ENCODE measurements at places on chromosomes 1 and 21.

DNA sequence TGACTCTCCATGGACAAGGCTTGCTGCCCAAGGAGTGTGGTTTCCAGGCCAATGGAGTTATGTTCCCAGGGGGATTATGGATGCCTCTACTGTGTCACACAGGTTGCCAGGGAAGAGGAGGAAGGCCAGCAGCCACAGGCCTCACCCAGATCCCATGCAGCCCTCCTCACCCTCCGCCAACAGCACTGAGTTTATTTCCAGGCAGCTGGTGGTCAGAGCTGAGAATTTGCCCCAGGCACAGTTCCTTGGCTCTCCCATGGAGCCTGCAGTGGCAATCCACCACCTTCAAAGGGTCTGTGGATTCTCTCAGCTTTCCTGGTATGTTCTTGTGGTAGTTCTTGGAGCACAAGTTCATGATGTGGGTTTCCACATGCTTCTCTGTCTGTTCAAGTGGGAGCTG, 79.2 kb downstream of the NTNG1 start:
- peak; percentile 28 for DNase-seq

DNA sequence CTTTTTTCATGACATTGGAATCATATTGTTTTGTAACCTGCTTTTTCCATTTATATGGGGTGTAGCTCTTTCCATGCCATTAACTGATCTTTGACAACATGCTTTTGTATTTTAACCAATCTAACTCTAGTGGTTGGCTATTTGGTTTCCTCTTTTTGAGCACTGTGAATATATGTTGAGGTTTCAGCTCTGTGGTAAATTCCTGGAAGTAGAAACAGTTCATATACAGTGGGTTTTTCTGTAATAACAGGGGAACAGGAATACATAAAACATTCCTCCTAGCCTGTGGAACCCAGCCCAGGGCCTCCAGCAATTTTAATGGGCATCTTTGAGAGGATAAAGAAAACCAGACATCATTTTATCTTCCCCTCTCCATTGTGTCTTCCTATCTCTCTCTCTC, 17.4 kb downstream of the AZIN2 start:
- no peak for DNase-seq

- DNase-seq: peak; percentile 40
Observed at GRCh38 chr1:25082216-25082899, 149.9 kb downstream of the SYF2 start.

- no peak for DNase-seq
Observed at GRCh38 chr1:221200464-221200863, 321.2 kb downstream of the HLX start.

- DNase-seq: no peak
Observed at GRCh38 chr1:63843884-63844283, 70.1 kb downstream of the ROR1 start.

GRCh38 chr1:58451560-58452191, 94.8 kb downstream of the OMA1 start:
- no peak for DNase-seq

GRCh38 chr21:31502537-31503143, 156.9 kb upstream of the SOD1 start:
- DNase-seq: no peak

DNA sequence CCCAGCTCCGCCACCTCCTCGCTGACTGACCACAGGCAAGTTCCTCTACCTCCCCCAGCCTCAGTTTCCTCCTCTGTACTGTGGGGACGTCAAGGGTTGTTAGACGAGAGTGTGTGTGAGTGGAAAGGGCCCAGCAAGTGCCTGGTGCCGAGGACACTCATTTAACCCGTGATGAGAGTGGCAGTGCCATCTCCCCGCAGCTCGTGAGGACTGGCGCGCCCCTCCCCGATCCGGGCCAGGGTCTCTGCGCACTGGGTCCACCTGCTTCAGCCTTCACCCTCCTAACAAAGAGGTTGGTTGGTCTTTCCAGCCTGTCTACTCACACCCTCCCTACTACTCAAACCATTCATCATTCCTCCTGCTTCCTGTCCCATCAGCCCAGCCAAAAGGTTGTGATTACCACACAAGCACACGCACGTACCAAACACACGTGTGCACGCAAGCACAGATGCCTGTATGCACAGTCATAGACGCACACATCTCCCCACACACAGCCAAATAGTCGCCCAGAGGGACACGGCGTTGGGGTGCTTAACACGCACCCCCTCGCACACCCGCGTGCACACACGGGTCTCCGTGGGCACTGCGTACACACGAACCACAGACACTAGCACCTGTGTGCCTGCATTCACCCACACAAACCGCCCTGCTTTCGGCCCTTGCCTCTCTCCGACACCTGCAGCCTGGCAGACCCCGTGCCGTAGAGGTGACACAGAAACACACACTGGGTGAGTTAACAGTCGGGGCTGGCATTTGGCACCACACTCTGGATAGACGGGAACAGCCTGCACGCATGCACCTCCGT, 39.3 kb downstream of the TAS1R2 start:
- no peak for DNase-seq

DNA sequence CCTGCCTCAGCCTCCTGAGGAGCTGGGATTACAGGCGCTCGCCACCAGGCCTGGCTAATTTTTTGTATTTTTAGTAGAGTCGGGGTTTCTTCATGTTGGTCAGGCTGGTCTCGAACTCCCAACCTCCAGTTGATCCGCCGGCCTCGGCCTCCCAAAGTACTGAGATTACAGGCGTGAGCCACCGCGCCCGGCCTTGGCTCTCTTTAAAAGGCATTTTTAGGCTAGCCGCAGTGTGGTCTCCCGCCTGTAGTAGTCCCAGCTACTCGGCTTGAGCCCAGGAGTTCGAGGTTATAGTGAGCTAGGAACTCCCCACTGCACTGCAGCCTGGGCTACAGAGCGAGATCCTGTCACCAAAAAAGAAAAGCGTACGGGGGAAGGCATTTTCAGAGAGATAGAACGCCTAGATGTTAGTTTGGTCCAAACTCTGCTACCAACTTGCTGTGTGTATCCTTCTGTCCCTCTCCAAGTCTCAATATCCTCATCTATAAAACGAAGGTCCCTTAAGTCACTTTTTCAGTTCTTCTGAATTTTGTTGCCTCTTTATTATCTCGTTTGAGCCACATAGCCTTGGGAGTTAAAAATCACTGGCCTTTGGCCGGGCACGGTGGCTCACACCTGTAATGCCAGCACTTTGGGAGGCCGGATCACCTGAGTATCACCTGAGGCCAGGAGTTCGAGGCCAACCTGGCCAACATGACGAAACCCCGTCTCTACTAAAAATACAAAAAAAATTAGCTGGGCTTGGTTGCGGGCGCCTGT, 734 bp downstream of the MED18 start:
- DNase-seq: peak; percentile 25

DNA sequence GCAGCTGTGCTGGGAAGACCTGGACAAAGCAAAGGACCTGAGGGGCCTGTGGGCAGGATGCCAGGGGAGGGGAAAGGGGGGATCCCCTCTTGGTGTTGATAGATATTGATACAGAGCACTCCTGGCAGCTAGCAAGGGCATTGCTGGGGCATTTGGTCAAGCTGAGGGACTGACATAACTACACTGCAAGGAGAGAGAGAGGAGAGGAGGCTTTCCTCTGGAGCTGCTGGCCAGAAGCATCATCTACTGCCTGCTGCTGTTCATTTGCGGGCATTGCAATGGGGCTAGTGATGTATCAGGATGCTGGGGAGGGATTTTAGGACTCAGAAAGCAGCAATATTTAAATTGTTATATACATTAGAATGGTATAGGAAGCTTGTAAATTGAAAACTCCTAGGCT, 142.0 kb downstream of the ZNF648 start:
- DNase-seq: no peak

GRCh38 chr1:89635825-89636815, 3.2 kb downstream of the LRRC8C start:
- peak; percentile 78 for DNase-seq

GRCh38 chr1:246058466-246058865, 448.6 kb downstream of the SMYD3 start:
- DNase-seq: no peak

GRCh38 chr1:168717906-168718891, 10.8 kb downstream of the DPT start:
- no peak for DNase-seq

DNA sequence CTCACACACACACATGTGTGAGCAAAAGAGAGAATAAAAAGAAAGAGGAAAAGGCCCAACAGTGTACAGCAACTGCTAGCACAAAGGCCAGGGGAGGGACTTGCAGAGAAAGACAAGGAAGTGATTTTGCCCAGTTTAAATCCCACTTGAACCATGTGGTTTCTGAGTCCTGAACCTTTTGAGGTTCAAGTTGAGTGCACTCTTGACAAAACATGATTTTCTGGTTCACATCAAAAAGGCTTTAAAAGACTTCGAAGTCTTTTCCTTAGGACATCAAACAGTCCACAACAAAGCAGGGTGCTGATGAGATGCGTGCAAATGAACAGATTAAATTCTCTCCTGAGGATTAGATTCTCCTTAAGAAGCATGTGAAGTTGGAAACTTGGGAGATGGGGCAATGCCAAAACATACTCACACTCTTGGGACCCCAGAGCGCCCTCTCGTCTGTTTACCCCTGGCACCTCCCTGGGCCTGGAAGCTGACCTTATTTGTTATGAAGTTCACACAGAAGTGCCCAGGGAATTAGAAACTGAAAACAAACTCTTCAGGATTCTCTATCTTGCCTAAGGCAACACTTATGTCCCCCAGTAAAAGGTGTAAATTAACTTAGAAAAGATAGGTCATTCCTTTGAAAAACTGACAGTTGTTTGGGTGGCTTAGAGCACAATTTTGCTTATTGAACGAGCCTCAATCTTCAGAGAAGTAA, 31.5 kb downstream of the RNF220 start:
- no peak for DNase-seq

DNA sequence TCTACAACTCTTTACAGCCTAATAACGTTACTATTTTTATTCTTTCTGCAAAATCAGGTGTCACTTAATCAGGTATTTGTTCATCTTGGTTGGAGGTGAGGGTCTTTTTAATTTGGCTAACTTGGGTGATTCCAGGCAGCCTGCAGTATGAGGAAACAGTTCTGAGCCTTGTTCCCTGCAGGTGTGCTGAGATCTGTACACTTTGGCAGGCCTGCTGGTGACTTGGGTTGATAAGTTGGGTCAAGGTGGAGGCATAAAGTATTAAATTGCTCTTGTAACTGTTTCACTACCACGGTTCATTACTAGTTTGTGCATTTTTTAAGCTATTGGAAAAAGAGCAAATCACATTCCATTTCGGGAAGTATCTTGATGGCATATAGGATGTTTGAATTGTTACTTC, 10.0 kb downstream of the MAP3K21 start:
- DNase-seq: no peak

GRCh38 chr1:167238713-167239112, 18.0 kb downstream of the POU2F1 start:
- DNase-seq: no peak

GRCh38 chr1:37073854-37074379, 39.6 kb upstream of the GRIK3 start:
- DNase-seq: no peak

DNA sequence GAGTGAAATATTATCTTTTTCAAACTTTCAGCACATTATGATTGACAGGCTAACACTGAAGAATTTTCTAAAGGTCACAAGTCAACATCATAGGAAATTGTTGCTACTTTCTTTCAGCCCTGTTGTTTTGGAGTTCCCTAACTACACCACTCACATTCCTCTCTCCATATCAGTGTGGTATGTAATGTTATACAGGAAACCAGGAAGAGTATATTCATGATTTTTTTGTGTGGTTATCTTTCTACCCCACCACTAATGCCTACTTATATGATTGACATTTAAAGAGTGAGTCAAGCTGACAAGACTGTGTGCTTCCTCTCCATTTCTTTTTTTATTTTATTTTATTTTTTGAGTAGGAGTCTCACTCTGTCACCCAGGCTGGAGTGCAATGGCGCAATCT, 47.8 kb upstream of the PRDM2 start:
- no peak for DNase-seq

- DNase-seq: no peak
Observed at GRCh38 chr1:217924924-217925323, 293.8 kb downstream of the SPATA17 start.

Measured in HFFc6 (cell line).